GM10248 (cell line): ENCODE measurements at places on chromosomes 7 and 10.
A peak's percentile ranks its signal among the peaks of the same experiment; 100 is the strongest.

GRCh38 chr10:7258948-7259523 lies 151.8 kb downstream of the SFMBT2 start:
- DNase-seq: peak; percentile 59

GRCh38 chr7:88480896-88481295 lies 174.2 kb upstream of the STEAP4 start:
- no peak for DNase-seq

GRCh38 chr7:36942025-36942424 lies 217.7 kb upstream of the AOAH start:
- no peak for DNase-seq

DNA sequence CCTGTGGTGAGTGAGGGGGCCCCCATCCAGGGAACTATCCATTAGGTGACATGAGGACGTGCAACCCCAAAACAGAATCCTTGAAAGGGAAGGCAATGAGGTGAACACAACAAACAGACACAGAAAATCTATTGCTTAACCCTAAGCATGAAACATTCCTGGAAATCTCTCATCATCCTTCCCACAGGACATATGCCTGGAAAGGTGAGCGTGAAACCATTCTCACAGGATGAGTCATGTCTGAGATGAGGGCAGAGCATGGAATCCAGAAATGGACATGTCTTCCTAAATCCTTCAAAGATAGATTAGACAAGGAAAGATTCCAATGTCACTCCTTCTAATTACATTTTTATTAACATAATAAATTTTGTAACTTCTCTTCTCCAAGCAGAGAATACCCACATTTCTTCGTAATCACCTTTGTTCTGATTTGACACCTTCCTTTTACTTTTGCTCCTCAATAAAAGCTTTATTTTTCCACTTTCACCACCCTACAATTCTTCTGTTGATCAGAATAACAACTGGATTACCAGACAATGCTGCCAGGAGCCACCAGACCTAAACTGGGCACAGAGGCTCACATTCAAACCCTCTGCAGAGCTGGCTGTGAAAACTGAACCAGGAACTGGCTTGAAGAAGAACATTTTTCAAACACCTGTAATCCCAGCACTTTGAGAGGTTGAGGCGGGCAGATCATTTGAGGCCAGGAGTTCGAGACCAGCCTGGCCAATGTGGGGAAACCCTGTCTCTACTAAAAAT lies 67.2 kb downstream of the COBL start:
- DNase-seq: no peak

GRCh38 chr10:28684157-28684985 lies 7.0 kb downstream of the BAMBI start:
- DNase-seq: no peak

DNA sequence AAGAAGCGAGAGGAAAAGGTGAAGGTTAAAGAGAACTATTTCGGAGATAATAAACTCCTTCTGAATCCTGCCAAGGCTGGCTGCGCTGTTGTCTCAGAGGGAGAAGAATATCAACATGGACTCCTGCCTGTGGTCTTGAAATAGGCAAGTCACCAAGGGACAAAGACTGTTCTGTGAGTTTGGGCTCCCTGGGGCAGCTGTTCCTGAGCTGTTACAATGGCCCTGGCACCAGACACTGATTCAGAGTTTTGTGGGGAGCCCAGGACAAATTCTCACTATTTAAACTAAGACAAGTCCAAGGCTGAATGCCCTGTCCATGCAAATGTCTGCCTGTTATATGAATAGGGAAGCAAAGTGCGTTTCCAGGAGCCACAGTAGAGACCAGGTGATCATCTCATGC lies 81.4 kb downstream of the PRPF18 start:
- DNase-seq: no peak

- DNase-seq: no peak
Measured at GRCh38 chr7:95749515-95749914, 22.8 kb upstream of the DYNC1I1 start.

GRCh38 chr10:12729885-12730284 lies 271.6 kb downstream of the CCDC3 start:
- no peak for DNase-seq

DNA sequence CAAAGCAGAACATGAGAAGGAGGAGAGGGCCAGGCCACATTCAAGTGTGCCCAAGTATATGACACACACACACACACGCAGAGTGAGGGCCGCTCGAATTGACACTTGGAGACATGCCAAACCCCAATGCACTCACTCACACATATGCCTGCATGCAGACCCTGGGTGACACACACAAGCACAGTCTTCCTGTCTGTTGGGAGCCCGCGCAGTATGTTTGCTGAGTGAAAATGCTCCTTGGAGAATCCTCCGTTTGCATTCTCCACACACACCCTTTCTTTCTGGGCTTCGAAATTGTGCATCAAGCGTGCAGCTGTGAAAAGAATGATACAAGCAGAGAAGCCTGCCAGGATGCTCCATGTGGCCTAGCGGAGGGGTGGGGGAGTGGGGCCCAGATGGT lies 120.9 kb downstream of the PLXNA4 start:
- no peak for DNase-seq

DNA sequence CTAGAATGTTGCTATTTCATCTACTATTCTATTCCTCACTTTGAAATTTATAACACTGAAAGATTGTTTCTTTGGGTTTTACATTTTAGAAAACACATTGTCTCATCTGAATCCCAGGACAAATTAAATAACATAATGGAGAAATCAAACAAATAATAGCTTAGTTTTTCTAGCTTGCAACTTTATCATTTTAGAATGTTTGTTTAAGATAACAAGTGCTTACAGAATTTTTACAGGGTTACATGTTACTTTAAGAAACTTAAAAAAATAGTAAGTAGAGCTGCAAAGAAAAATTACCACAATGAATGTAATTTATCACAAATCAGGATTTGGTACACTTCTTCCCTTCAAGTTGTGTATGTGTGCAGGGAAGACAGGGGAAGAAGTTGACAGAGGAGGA lies 11.3 kb downstream of the CAV2 start:
- no peak for DNase-seq

DNA sequence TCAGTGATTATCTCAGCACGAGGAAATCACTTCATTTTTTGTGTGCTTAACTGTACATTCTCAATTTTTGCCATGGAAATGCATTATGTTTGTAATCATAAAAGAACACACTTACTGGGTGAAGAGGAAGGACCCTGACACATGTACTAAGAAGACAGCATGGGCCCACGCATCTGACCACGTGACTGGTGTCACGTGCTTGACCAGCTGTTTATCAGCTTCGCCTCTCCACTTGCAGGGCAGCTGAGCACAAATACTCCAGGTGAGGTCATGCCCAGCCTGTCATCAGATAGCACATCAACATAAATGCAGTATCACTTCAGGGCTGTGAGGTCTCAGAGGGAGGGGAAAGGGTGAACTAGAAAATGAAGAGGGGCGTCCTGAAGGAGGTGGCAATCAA lies 179.8 kb downstream of the EBF3 start:
- DNase-seq: no peak

DNA sequence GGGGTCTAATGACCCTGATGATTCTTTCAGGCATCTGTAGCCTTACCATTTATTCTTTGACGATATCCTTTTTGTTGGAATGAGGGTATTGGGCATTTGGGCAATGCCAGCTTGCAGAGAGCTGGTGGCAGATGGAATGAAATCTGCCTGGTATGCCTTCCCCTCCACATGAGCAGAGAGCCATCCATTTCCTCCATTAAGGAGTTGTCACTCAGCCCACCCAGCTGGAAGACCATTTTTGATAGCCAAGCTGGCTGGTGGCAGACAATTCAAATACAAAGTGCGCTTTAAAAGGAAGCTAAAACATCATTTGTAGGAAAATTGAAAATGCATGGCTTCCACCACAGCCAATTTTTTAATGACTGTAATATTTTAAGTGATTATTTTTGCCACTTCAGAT lies 240.1 kb upstream of the SLC26A5 start:
- no peak for DNase-seq

- no peak for DNase-seq
Measured at GRCh38 chr10:77251297-77252013, 386.2 kb downstream of the KCNMA1 start.

- DNase-seq: no peak
Measured at GRCh38 chr7:31125171-31125570, 73.1 kb downstream of the ADCYAP1R1 start.

DNA sequence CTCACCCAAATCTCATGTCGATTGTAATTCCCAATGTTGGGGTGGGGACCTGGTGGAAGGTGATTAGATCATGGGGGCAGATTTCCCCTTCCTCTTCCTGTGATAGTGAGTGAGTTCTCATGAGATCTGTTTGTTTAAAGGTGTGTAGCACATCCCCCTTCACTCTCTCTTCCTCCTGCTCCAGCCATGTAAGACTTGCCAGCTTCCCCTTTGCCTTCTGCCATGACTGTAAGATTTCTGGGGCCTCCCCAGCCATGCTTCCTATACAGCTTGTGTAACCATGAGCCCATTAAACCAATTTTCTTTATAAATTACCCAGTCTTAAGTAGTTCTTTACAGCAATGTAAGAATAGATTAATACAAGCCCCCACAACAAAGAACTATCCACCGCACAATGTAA lies 109.9 kb upstream of the JAZF1 start:
- no peak for DNase-seq

DNA sequence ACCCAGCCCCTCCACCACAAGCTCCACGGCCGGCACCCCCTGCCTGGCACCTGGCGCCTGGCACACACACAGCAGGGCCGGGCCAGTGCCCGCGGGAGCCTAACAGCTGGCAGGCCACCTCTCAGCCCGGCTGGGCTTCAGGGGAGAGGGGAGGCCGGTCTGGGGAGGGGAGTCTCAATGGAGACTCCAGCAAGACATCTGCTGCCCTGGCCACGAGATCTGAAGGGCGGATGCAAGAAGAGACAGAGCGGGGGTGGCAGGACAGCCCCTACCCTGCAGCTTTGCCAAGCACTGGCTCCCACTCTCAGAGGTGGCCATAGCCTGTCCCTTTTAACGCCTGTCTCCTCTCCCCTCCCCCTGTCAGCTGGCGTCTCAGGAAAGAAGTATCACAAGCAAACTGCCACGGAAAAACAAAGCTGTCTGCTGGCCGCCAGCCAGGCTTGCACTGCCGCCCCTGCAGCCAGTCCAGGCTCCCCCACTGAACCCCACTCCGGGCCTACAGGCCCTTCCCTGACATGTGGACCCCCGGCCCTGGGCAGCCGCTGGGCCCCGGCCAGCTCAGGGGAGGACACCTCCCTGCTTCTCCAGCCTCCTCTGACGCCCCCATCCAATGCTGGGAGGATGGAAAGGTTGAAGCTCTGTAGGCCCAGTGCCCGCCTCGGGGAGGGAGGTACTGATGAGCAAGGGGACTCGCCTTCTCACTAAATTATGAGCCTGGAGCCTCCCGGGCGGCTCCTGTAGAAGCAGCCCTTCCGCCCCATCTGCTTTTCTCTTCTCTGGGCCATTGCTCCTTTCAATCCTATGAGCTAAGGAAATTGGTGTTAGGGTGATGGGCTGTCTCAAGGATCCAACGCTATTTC lies 178.4 kb downstream of the ARHGAP12 start:
- DNase-seq: no peak

DNA sequence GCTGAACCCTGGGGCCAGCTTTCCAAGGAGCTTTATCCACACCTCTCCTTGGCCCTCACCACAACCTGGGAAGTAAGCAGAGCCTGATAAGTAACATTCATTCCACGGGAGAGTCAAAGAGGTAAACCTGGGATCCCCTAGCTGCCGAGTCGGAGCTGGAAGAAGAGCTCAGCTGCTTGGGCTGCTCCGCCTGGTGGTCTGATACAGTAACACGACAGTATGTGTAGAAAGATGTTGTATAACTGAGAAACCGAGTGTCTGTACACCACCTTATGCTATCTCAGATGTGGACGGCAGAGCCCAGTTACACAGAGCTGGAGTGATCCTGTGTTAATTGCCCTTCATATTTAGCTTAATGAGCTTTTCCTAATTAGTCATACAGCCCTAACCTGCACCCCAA lies 151.3 kb upstream of the KMT2E start:
- no peak for DNase-seq

- no peak for DNase-seq
Measured at GRCh38 chr10:101425535-101425934, 71.6 kb downstream of the BTRC start.

DNA sequence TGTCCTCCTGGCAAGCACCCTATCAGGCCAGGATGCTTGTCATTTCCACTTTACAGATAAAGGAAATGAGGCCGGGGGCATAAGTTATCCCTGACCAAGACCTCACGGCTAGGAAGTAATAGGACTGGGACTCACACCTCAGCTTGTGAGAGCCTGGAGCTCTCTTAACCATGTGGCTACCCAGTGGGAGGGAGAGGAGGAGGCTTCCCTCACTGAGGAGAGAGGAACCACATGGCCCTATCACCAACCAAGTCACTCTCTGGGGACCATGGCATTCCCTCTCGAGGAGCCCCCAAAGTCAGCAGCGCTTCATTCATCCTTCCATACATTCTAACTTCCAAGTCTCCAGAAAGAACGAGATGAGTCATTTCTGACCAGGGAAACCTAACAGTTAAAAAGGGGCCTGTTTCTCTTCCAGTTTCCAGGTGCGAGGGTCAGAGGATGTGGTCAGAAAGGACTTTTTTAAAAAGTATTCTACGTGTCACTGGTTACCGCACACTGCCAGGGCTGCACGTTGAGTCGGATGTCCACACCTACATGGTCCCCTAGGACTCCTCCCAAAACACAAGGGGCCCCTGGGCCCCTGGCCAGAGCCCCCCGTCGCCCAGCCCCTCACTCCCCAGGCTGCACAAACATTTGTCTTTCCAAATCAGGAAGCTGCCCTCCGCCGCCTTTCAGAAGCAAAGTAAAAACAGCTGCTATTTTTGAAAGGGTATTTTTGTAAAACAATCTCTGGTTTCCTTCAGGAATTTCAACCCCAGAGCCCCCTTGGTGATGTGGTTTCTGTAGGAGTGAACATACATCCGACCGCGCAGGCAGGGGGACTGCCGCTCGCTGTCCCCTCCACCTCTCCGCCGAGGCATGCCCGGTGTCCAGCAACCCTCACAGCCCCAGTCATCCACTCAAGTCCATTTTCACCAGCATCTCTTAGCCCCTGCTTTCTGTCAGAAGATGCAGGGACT lies 128.2 kb upstream of the CHST15 start:
- peak; percentile 76 for DNase-seq

DNA sequence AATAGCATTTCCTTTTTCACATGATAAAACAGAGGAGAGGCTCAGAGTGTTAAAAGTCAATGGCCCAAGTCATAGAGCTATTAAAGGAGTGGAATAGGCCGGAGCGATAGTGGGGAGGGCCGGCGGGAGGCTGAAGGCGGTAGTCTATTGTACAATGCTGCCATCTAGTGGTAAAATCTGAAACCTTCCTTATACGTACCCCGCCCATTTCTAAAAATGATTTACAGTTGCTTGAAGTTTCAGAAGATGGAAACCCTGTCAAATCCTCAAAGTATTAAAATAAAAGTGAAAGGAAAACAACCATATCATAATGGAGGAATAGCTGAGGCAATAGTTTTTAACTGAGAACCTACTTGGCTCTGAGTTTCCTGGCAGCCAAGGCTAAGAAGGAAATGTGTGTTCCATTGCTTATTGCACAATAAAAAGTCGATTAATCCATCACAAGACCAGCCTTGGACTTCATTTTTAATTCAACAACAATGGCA lies 209.1 kb downstream of the CCSER2 start:
- peak; percentile 74 for DNase-seq

- DNase-seq: no peak
Measured at GRCh38 chr10:104011904-104012303, 45.0 kb downstream of the SLK start.

GRCh38 chr7:37265876-37266275 lies 182.8 kb downstream of the ELMO1 start:
- no peak for DNase-seq

GRCh38 chr7:138417764-138418163 lies 42.3 kb upstream of the TRIM24 start:
- DNase-seq: no peak
